ENCODE measurements at places on chromosomes 12 and 14.

DNA sequence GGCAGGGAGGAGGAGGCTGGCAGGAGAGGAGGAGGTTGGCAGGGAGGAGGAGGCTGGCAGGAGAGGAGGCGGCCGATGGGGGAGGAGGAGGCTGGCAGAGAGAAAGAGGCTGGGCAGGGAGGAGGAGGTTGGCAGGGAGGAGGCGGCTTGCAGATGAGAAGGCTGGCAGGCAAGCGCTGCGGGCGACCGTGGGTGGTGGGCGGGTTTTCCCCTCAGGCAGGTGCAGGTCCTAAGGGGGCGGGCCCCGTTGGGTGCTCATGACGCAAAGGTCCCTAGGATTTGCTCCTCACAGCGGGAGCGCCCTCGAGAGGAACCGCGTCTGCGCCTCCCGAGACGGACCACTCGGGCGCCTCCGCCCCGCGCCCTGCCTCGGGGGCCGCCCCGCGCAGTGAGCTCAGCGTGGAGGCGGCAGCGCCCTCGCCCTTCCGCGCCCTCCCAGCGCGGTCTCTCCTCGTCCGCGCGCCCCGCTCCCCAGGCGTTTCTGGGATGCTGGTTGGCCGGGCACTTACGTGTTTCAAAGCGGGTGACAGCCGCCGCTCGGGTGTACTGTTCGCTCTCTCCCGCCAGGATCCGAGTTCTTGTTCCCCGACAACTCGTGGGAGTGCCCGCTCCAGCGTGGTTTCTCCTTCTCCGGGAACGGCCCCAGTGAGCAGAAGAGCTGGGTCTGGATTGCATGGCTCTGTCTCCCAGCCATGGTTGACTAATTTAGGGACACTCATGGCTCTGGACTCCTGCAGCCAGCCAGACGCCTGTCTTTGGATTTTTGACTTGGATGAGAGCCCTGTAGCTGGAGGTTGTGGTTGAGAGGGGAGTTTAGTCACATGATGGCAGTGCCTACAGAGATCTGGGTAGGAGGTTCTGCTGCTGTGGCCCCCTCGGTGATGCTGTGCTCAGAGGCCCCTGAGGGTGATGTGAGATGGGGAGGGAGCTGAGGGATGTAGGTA is 64.1 kb upstream of the PPP4R3A start:
- peak; percentile 58 for DNase-seq

DNA sequence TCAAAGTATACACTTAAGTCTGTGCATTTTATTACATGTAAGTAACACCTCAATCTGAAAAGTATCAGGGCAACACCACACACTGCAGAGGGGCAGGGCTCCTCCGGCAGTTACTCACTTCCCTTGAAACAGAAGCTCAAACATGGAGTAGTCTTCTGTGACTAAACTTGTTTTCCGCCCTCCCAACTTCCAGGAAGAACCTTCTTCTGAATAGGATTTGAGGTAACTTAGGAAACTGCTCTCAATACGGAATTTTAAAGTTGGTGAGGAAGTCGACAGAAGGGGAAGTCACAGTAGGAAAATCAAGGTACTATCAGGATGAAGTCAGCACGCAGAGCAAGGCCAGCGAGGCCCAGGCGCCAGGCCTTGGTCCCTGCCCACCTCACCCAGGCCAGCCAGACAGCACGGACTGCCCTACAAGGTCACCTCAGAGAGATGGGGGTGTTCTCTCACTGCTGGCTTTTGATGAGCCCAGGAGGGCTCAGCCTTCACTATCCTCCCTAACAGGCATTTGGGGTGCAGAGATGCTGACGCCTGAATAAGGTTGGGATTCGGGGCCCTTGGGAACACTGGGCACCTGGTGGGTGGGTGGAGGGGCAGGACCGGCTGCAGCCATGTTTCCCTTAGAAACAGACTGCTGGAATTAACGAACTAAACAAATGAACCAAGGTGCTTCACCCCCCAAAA is 5.8 kb downstream of the ANKRD9 start:
- no peak for DNase-seq

DNA sequence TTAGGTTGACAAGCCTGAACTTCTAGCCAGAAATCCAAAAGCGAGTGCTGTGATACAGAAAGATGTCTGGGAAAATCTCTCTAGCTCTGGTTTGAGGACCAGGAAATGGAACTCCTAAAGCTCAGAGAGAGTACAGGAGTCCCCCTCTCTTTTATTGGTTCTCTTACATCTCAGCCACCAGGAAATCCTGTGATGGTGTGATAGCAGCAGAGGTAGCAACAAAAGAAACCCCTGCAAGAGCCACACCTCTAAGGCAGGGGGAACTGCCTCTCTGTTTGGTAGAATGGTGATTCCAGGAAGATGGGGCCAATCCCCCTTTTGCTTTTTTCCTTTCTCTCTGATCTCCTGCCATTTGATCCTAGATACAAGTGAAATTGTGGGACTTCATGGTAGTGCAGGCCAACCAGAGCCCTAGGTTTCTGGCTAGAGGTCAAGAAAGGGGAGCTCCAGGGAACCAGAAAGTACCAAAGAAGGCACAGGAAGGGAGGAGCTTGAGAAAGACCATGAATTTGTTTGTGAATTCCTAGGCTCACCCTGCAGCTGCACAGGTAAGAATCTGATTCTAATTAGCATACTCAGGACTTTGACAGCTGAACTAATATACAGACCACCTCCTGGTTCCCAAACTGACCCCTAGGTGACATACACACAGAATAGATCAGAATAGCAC is 88.5 kb downstream of the PAPLN start:
- no peak for DNase-seq

DNA sequence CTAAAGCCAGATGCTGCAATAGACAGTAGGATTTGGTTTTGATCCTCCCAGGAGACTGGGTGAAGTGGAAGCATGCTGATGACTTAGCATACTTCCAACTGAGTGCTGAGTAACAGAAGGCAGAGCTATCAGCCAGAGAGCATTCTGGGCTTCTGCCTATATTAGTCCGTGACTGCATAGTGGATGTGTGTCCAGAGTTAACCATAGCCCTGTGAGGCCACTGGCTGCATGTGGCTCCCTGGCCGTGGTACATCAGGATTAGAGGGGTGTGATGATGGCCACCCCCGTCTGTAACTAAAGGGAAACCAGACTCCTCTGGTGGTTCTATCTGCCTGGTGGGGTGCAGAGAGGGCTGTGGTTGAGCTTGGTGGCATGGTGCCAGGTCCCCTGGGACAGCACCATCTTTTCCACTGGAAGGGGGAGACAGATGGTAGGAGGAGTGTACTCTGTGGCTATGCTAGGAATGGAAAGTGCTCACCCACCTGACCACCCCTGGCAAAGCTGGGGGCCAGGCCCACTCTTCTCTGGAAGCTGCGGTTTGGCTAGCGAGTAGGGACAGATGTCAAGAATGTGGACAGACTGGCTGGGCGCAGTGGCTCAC is 27.4 kb downstream of the ABCD4 start:
- no peak for DNase-seq

GRCh38 chr14:51474854-51475253 is 176.9 kb upstream of the FRMD6 start:
- DNase-seq: no peak

- DNase-seq: no peak
These were observed 5.3 kb downstream of the SPRYD3 start for GRCh38 chr12:53073881-53074280.

Measured in GM10248 (cell line).